ENCODE measurements at places on chromosomes 7 and 10. TPM values are rescaled to one million over a fixed set of nuclear protein-coding genes. Genes with fewer than 3 reads are reported as not detected.

The LRRC4 gene
- 0.33 TPM for total RNA-seq

The ADCY1 gene
- 0.51 TPM for total RNA-seq

The ZNF479 gene
- total RNA-seq: not detected

The FAM25A gene
- total RNA-seq: not detected

The WEE2 gene
- not detected for total RNA-seq

The HOXA11 gene
- not detected for total RNA-seq

The KIAA1217 gene
- total RNA-seq: 0.26 TPM

The RINT1 gene
- total RNA-seq: 14.1 TPM

The CDK1 gene
- total RNA-seq: 13.9 TPM

The CCL24 gene
- total RNA-seq: not detected

GRCh38 chr10:93098816-93099215 lies 25.1 kb downstream of the CYP26A1 start:
- DNase-seq: no peak

- DNase-seq: no peak
Observed at GRCh38 chr10:2949221-2949947, 118.0 kb upstream of the PFKP start.

DNA sequence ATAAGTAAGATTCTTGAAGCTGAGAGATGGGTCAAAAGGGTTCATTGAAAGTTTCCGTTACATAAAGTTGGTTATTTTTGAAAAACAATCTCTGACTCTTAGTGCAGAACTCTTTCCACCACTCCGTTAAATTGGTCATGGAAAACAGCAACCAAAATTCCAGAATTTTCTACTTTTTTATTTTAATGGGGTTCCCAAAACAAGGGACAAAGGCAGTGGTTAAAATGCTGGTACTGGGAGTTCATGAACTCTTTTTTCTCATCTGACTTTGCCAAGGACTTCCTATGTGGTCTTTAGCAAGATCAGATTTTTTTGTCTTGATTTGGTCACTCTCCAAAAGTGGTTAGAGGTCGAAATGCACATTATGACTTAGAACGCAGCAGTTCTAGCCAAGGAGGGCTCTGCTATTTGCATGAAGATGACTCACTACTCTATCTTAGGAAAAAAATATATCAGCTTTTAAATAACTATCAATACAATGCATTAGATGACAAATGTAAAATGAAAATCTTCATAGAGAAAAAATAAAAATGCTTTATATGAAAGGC lies 145.7 kb downstream of the REEP3 start:
- DNase-seq: peak; percentile 98

- no peak for DNase-seq
Observed at GRCh38 chr7:67447297-67447696, 450.7 kb downstream of the TYW1 start.

- peak; percentile 24 for DNase-seq
Observed at GRCh38 chr10:102152545-102152890, 329 bp downstream of the NOLC1 start.

- DNase-seq: peak; percentile 98
Observed at GRCh38 chr7:142461437-142461836, 203.6 kb upstream of the PRSS58 start.

- no peak for DNase-seq
Observed at GRCh38 chr7:143243614-143244013, 19.6 kb upstream of the GSTK1 start.

GRCh38 chr7:79471283-79471682 lies 17.8 kb upstream of the MAGI2 start:
- DNase-seq: peak; percentile 14

- no peak for DNase-seq
Observed at GRCh38 chr7:574661-575395, 55.2 kb upstream of the PDGFA start.

- DNase-seq: no peak
Observed at GRCh38 chr7:90879924-90880323, 283.8 kb downstream of the CDK14 start.

DNA sequence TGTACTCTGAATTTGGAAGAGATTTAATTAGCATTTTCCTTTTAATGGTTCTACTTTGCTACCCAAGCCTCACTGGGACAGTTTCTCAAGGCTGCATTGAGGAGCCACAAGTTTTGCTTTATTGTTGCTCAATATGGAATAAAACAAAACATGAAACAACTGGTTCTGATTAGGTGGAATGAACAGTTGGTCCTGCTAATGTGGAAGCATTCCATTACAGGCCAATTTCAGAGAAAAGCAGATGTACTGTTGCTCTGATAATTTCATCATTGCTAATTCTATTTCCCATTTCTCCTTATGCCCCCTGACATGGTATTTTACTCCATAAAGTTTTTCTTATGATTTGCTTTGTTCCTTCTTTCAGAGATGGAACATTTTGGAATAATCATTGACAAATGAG lies 66.0 kb upstream of the PAPSS2 start:
- DNase-seq: no peak

DNA sequence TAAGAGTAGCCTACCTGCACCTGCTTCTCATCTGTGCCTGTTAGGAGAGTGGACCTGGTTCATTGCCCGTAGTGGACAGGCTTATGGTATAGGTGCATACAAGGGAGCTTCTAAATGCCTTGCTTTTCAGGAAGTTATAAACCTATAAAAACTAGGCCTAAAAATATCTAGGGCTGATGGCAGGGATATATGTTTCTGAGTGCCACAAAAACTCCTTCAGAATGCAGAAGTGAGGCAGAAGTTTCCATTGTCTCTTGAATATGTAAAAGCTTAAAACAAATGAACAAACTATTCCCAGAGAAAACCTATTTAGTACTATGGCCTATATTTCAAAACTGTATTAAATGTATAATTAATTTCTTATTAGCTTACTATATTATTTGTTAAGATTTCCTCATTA lies 91.8 kb downstream of the RNLS start:
- DNase-seq: no peak

DNA sequence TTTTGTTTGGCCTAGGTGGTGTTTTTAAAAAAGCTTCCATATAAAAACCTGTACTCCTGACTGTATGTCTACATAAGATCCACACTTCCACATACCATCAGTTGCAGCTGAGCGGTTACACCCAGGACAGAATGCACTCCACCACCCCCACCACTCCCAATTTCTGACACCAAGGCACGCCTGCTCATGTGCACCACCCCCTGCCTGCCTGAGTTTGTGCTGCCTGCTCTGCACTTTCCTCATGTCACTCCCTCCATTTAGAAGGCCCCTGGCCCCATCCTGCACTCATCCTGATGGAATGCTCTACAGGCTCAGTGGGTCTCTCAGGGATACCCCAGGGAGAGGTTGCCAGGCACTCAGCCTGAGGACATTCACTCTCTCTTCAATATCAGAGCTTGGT lies 6.5 kb downstream of the VPS41 start:
- no peak for DNase-seq

DNA sequence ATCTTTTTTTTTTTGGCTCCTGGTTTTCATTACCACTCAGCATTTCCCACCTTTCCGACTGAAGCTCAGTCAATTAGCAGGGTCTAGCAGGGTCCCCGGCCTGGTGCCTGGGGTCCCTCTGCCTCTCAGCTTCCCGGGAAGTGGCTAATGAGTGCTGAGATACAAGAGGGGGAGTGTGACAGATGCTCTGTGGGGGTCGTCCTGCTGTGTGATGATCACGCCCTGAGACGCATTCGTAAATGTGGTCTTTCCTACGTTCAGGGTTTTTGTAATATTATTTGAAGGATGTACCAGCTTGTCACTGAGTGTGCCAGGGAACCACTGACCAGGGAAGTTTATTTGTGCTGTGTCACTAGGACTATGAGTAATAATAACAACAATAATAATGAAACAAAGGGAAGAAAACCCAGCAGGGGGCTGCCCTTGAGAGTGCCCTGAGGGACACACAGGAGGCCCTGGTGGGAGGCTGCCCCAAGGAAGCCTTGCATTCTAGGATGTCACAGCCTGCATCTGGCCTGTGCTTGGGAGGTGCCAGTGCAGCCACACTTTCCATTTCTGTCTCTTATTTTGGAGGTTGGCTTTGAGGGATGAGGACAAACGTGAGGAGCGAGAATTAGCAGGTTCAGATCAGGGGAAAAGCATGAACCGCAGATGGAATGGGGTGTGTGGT lies 337.8 kb downstream of the ADARB2 start:
- no peak for DNase-seq

GRCh38 chr10:113007343-113007771 lies 57.3 kb downstream of the TCF7L2 start:
- no peak for DNase-seq

GRCh38 chr10:13925971-13926780 lies 339.4 kb downstream of the PRPF18 start:
- no peak for DNase-seq

DNA sequence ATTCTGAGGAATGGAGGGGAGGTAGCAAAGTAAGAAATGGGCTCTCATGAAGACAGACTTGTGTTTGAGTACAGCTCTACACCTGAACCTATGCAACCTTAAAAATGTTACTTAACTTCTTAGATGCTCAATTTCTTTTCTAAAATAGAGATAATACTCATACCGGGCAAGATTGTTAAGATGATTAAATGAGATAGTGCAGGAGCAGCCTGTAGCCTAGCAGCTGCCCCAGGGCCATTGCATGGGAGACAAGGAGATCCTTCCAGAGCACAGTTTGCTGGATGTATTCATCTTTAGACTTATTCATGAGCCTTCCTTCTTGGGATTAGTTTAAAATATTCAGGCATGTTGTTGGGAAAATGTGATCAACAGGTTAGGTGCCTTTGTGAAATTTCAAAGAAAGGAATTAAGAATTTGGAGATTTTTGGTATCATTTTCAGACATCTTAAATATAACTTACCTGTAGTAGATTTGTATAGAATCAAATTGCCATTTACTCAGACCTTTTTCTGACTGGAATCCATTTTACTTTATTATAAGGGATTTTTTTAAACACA lies 130.2 kb downstream of the KAT6B start:
- DNase-seq: no peak

- DNase-seq: peak; percentile 58
Observed at GRCh38 chr10:102121739-102122372, 1.7 kb upstream of the LDB1 start.

DNA sequence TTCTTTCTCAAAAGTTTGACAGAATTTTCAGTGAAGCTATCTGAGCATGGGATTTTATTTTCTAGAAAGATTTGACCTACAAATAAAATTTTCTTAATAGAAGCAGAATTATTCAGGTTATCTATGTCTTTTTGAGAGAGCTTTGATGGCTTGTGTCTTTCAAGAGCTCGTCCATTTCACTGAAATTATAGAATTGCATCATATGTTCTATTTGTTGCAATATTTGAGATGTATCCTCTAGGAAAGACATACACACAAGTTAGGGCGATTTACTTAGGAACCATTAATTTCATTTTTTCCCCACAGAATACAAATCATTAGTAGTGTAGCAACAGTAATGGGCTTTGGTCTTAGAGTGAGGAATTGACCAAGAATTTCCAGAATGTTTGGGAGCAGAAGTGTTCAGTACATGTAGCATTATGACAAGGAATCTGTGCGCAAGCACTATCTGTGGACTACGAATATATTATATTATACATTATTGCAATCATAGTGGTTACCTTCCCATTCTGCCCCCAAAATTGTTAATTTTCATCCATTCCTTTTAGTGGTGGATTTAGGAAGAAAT lies 12.8 kb upstream of the COL17A1 start:
- no peak for DNase-seq

GRCh38 chr7:1973321-1974251 lies 259.2 kb downstream of the MAD1L1 start:
- no peak for DNase-seq

DNA sequence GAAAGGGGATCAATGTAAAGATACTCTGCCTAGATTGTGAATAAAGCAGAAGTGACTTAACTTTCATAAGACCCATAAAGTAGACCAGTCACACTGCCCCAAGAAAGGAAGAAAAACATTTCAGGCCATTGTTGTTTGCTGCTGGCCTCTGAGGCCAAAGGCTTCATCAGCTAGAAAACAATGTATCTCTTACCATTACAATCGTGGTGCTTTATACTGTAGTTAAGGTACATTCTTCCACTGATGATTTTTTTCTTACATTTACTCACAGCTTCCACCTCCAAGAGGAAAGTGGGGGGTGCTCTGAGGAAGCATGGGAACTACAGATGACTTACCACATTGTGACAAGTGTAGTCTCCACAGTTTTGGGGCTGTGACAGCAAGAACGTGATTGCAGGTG lies 68.6 kb downstream of the NRG3 start:
- DNase-seq: no peak

GRCh38 chr10:14056610-14057332 lies 274.0 kb downstream of the FRMD4A start:
- DNase-seq: peak; percentile 93

- DNase-seq: no peak
Observed at GRCh38 chr7:56199639-56200038, 83.4 kb upstream of the NUPR2 start.

DNA sequence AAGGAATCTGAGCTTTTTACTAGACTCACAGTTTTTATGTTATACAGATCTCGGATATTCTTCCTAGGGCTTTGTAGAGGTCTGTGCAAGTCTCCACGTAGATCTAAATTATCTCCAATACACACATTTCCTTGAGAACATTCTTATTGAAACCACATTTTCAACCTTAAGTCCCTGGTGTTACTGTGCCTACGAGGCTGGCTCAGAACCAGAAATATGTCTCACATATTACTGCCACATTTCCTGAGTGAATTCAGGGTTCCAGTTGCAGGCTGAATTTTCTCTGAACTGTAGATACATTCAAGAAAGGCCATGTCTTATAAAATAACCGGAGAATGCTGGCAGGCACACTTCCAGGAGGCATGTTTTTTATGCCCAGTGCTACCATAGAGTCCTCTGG lies 46.5 kb downstream of the INHBA start:
- DNase-seq: peak; percentile 52

DNA sequence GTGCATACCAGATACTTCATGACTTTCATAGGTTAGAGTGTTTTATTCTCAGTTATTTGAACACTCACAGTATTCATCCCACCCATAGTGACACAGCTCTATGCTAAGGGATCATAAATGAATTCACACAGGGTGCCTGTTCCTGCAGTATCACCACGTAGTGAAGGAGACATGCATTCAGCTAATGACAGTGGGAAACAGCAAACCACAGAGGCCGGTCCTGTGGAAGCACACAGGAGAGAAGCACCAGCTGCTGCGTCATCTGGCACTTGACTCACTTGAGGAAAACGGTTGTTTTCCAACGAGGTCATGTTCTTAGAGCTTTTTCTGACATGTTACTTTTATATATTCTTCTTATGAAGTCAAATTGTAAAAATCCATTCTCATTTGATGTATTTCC lies 73.0 kb downstream of the UBE3C start:
- peak; percentile 95 for DNase-seq
